ENCODE measurements at places on chromosomes 2 and 18.

DNA sequence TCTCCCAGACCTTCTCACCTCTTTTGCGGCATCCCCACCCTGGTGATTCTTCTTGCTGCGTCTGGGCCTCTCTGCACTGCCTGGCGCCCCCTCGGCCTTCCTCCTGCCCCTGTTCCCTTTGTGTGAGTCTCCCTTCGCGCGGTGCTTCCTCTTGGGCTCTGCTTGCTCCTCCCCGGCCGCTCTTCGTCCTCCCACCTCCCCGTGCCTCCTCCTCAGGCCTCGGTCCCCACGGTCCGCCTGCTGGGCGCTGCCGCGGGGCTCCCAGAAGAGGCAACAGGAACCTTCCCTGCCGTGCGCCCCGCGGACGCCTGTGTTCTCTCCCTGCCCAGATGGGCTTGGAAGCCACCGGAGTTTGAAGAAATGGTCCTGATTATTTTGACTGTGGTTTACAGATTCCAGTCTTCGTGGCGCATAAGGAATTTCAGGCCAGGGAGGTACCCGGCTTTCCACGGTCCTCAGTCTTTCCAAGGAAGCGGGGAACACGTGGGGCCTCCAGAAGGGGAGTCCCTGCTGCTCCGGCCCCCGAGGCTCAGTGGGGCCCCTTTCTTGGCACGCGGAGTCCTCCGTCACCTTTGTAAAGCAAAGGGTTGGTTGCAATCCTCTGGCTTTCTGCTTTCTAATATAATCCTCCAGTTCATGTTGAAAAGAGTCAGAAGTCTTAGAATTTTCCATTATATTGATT lies 13.1 kb downstream of the RNU2-63P start:
- DNase-seq: no peak

- no peak for DNase-seq
Measured at GRCh38 chr2:241771286-241772062, 5.1 kb upstream of the GAL3ST2 start.

DNA sequence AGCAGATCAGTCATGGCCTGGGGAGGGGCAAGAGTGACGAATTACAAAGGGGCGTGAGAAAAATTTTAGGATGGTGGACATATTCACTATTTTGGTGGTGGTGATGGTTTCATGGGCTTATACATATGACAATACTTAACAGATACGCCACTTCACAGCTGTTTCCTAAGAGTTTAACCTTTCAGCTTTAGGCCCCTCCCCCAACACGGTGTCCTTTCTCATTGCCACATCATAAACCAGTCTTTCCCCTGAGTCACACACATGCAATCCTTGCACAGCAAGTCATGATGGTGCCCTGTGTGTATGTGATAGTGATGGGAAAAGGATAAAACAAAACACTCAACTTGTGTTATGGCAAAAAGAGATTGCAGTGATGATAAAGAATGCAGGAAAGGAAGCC lies 47.6 kb upstream of the IL1R1 start:
- DNase-seq: no peak

GRCh38 chr2:223538920-223539440 lies 63.2 kb downstream of the SCG2 start:
- peak; percentile 44 for DNase-seq

GRCh38 chr2:104656571-104657163 lies 197.2 kb upstream of the POU3F3 start:
- no peak for DNase-seq
